MCF 10A (cell line): ENCODE measurements at places on chromosomes 5 and 9.

DNA sequence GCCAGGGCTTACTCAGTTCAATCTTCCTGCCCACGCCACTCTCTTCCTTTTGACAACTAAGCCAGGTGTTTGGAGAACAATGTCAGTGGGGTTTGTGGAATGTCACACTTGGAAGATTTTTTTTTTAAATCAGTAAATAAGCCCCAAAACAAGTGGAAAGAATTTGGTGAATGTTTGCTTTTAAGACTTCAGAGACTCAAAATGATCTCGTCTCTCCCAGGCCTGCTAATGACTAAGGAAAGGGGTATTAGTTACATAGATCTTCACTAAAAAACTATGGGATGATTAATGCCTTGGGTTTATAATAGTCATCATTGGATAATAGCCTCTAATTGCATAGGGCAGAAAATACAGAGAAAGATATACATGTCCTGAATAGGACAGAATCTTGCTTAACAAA, 166.4 kb downstream of the DMRT2 start:
- H3K4me3 ChIP-seq: no peak overlapping the region
- no peak overlapping the region for H3K27ac ChIP-seq
- no peaks in the 10 kb centered on the region for H3K4me1 ChIP-seq
- no peaks in the 10 kb centered on the region for H3K27me3 ChIP-seq
- DNase-seq: no peak
- no peaks in the 10 kb centered on the region for H3K36me3 ChIP-seq

- peaks cover 36% of the 10 kb centered on the region for H3K4me1 ChIP-seq
- peaks cover 52% of the 10 kb centered on the region for H3K36me3 ChIP-seq
- peak overlapping the region; percentile 50 for H3K4me3 ChIP-seq
- DNase-seq: no peak
Measured at GRCh38 chr9:127554966-127555839, 56.9 kb upstream of the STXBP1 start.

GRCh38 chr5:121053055-121053985, 589.2 kb downstream of the PRR16 start:
- H3K36me3 ChIP-seq: no peaks in the 10 kb centered on the region
- H3K4me3 ChIP-seq: no peak overlapping the region
- no peaks in the 10 kb centered on the region for H3K27me3 ChIP-seq
- DNase-seq: no peak
- H3K27ac ChIP-seq: no peak overlapping the region

DNA sequence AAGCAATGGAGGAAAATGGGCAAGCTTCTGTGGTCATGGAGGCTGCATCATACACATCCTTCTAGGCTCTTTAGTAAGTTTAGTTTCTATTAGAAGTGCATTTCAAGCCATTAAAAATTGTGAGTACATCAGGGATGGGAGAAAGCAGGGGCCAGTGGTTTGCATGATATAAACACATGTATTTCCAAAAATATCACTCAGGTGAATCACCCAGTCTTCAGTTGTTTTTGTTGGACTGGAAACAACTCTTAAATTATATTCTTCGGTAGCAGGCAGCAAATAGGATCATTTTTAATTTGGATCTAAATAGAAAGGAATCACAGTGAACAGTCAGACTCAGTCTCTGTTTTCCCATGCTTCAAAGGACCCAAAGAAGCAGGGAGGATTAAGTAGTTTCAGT, 657.9 kb downstream of the TLR4 start:
- no peaks in the 10 kb centered on the region for H3K36me3 ChIP-seq
- no peak overlapping the region for H3K4me3 ChIP-seq
- peaks cover 12% of the 10 kb centered on the region for H3K4me1 ChIP-seq
- H3K27me3 ChIP-seq: no peaks in the 10 kb centered on the region
- H3K27ac ChIP-seq: no peak overlapping the region

GRCh38 chr9:97559111-97559514, 57.6 kb downstream of the TMOD1 start:
- peaks cover 30% of the 10 kb centered on the region for H3K27me3 ChIP-seq
- no peak for DNase-seq
- peaks cover 17% of the 10 kb centered on the region for H3K4me1 ChIP-seq
- H3K36me3 ChIP-seq: no peaks in the 10 kb centered on the region
- H3K27ac ChIP-seq: peak overlapping the region; percentile 66

DNA sequence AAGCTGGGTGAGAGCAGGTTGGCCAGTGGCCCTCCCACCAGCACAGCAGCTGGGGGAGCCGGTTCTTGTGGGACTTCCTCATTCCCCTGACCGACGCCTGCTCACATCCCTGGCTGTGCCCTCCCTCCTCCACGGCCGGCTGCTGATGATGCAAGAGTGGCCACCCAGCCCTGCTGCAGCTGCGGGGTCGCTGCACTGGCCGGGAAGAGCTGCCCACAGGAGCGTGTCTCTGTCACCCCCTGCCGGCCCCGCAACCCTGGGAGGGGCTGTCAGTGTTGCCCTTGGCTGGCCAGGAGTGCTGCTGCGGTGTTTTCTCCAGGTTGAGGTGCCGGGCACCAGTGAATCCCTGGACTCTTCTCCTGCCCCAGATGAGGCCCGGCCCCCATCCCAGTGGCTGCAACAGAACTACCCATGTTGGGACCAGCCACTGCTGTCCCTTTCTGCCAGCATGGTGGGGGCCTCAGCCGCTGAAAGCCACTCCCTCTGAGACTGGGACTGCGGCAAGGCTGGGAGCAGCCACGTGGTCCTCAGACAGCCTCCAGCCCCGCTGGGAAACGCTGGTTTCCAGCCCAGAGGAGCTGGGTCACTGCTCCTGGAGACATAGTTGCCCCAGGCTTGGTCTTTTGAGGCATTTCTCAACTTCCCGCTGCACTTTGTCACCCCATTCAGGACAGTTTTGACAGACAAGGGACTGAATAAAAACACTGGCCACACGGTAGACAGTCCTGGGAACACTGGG, 739 bp downstream of the CARD9 start:
- H3K4me1 ChIP-seq: no peaks in the 10 kb centered on the region
- no peak overlapping the region for H3K4me3 ChIP-seq
- H3K36me3 ChIP-seq: peaks cover 4% of the 10 kb centered on the region
- H3K27ac ChIP-seq: no peak overlapping the region
- peak; percentile 30 for DNase-seq

GRCh38 chr5:136525597-136525996, 160.3 kb upstream of the TRPC7 start:
- no peak overlapping the region for H3K4me3 ChIP-seq
- DNase-seq: no peak
- no peaks in the 10 kb centered on the region for H3K36me3 ChIP-seq

DNA sequence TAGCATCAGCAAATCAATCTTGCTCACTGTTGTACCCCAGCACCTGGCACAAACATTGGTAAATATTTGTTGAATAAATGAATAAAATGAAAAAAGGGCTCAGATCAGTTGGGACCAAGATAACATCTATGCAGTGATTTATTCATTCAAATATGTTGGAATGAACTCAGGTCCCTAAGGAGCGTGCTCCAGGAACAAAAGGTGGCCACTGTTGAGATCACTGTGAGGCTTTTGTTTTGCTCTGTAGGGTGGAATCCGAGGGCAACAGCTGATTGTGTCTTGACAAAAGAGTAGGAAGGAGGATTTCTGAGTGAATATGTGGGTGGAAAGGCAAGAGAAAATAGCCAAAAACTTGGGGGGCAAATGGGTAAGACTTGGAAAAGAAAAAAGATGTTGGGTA, 89.7 kb downstream of the PPP2R2B start:
- no peak for DNase-seq
- H3K27me3 ChIP-seq: peaks cover 16% of the 10 kb centered on the region
- no peak overlapping the region for H3K27ac ChIP-seq

DNA sequence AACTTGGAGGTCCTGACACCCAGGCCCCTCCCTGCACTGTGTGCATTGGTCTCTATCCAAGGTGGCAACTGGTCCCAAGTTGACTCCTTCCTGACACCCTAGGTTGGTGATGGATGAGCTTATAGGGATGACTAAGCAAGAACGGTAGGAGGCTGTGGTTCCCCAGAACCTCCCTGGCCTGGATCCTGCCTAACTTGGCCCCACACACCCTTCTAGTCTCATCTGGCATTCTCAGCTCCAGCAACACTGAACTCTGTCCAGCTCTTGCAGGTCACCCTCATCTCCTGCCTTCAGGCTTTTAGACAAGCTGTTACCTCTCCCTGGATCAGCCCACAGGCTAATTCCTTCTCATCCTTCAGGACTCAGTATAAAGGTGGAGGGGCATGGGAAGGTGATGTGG, 16.5 kb downstream of the AQP3 start:
- H3K4me1 ChIP-seq: peaks cover 17% of the 10 kb centered on the region
- DNase-seq: no peak
- no peak overlapping the region for H3K27ac ChIP-seq
- H3K27me3 ChIP-seq: no peaks in the 10 kb centered on the region
